ENCODE measurements at places on chromosomes 1 and 21.

GRCh38 chr1:96308314-96308713 is 413.3 kb upstream of the PTBP2 start:
- no peak for DNase-seq

- no peak for DNase-seq
Observed at GRCh38 chr1:3436901-3437300, 17.6 kb upstream of the ARHGEF16 start.

- DNase-seq, result no peak
Observed at GRCh38 chr1:116388122-116388521, 15.1 kb downstream of the ATP1A1 start.

GRCh38 chr21:35159881-35160280 is 110.8 kb upstream of the RUNX1 start:
- peak; percentile 7 for DNase-seq

DNA sequence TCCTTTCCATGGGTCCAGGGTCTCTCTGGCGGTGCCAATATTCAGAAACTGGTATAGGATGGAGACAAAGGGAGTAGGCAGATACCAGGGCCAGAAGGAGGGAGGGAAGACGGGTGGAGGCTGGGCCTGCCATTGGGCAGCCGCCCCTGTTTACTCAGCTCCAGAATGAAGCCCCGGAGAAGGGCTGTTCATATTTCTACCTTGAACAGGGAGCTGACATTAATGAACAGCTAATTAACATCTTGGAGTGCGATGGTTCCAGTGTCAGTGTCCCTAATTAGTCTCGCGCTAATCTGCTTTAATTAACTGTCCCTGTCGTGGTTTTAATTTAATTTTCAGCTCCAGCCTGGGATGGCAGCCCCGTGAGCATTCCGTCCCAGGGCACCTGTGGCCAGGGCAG is 113.8 kb downstream of the EPHB2 start:
- no peak for DNase-seq

DNA sequence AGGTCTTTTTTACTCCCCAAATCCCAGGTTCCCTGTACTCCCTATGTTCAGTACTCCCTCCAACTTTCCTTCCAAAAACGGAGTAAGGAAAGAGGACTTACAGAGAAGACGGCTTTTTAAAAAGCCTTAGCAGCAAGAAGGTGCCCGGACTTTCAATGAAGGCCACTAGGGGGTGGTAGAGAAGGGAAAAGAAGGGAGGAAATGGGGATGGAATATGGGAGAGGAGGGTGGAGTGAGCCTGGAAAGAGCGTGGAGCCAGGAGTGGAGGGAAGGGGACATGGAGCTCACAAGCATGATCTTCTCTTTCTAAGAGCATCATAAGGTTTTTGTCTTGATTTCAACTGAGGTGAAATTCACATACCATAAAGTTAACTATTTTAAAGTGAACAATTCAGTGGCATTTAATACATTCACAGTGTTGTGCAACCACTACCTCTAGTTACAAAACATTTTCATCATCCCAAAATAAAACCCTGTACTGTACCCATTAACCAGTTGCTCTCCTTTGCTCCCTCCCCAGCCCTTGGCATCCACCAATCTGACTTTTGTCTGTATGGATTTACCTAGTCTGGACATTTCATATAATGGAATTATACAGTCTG is 129.9 kb downstream of the ZNF281 start:
- DNase-seq, result peak; percentile 60

- DNase-seq, result no peak
Observed at GRCh38 chr1:43572538-43572937, 41.9 kb downstream of the PTPRF start.

DNA sequence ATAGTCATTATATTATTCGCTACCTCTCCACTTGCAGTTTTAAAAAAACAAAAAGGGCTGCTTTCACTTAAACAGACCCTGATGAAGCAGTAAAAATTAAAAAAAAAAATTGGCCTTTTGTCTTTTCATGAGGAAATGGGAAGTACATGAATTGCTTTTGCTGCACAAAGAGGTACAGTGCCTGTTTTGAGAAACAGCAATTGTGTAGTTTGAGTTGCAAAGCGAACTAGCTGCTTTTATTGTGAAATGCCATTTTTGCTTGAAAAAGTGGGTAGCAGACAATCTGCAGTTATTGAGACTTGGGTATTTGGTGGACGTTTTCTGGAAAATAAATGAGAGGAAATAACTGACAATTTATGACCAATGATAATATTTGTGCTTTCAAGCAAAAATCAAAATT is 7.0 kb downstream of the DIP2A start:
- no peak for DNase-seq

DNA sequence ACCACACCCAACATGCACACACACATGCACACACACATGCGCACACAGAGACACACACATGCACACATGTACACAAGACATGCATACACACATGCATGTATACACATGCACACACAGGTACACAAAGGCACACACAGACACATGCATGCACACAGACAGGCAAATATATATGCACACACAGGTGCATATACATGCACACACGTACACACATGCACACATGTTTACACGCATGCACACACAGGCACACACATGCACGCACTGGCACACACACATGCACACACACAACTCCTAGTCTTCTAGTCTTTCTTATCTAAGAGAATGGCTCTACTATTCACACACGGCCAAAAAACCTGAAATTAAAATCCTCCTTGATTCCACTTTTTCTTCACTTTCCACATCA is 222.7 kb upstream of the PLD5 start:
- no peak for DNase-seq

- DNase-seq, result no peak
Observed at GRCh38 chr1:182861994-182862393, 22.8 kb downstream of the DHX9 start.

DNA sequence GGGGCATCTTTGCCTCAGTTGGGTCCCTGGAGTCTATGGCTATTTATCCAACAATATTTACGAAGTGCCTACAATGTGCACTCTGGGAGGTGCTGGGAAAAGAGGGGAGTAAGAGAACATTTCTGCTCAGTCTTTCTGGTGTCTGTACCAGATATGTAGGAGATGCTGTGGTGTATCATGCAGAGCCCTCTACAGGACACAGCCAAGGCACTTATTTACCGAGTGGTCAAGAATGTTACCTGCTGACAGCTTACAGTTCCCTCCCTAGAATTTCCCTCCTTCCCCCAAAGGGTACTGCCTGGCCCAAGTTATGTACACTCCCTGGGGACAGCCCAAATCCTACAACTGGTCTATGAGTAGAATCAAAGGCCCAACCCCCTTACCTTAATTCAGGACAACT is 177.7 kb downstream of the C1orf94 start:
- DNase-seq, result no peak

- DNase-seq, result no peak
Observed at GRCh38 chr1:79638382-79638781, 631.9 kb upstream of the ADGRL4 start.

- DNase-seq, result no peak
Observed at GRCh38 chr1:203996126-203996525, 76.8 kb upstream of the SOX13 start.

DNA sequence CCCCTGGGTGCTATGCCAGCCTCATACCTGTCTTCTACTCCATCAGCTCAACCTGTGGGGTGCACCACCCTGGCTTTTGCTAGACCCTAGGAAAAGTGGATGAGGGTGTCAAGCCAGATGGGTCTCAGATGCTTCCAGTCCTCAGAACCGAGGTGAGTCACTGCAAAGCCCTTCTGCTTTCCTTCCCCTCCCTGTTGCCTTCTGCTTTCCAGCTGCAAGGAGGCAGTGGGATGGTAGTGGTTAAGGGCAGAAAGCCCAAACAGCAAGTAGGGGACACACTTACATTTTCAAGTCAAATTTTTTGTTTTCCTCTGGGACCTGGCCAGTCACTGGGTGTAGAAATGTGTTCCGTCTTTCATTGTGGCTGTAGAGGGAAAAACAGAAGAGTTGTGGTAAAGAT is 60.7 kb upstream of the GOLT1A start:
- DNase-seq, result no peak

- no peak for DNase-seq
Observed at GRCh38 chr1:246954126-246954525, 22.4 kb upstream of the AHCTF1 start.

DNA sequence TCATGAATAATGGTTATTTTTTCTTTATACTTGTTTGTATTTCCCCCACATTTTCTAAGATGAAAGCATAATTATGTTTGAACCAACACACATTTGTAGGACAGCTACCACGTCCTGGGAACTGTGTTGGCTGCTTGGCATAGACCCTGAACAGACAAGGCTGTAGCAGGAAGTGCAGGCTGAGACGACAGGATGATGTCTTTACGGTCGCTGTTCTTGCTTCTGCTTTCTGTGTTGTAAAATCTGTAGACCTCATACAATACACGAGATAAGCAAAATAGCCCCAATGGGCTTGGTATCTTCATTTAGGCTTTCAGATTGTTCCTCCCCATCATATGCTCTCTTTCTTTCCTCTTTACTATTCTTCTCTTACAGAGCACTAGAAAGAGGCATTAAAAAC is 23.3 kb upstream of the OTUD3 start:
- DNase-seq, result no peak

DNA sequence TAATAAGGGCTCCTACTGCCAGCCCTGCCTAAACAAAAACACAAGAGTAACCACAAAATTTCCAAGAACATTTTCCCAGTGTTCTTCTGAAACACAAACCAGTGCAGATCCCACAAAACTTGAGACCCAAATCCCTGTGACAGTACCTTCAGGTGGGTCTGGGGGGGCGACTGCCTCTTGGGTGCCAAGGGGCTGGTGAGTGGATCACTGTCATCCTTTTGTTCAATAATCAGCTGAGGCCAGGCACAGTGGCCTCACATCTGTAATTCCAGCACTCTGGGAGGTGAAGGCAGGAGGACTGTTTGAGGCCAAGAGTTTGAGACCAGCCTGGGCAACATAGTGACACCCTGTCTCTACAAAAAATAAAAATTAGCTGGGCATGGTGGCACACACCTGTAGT is 87.6 kb downstream of the GLIS1 start:
- no peak for DNase-seq

- no peak for DNase-seq
Observed at GRCh38 chr1:206465951-206466350, 4.3 kb upstream of the IKBKE start.

GRCh38 chr1:215786997-215787396 is 219.9 kb downstream of the KCTD3 start:
- peak; percentile 6 for DNase-seq

GRCh38 chr1:49424782-49425181 is 599.0 kb downstream of the AGBL4 start:
- DNase-seq, result no peak

DNA sequence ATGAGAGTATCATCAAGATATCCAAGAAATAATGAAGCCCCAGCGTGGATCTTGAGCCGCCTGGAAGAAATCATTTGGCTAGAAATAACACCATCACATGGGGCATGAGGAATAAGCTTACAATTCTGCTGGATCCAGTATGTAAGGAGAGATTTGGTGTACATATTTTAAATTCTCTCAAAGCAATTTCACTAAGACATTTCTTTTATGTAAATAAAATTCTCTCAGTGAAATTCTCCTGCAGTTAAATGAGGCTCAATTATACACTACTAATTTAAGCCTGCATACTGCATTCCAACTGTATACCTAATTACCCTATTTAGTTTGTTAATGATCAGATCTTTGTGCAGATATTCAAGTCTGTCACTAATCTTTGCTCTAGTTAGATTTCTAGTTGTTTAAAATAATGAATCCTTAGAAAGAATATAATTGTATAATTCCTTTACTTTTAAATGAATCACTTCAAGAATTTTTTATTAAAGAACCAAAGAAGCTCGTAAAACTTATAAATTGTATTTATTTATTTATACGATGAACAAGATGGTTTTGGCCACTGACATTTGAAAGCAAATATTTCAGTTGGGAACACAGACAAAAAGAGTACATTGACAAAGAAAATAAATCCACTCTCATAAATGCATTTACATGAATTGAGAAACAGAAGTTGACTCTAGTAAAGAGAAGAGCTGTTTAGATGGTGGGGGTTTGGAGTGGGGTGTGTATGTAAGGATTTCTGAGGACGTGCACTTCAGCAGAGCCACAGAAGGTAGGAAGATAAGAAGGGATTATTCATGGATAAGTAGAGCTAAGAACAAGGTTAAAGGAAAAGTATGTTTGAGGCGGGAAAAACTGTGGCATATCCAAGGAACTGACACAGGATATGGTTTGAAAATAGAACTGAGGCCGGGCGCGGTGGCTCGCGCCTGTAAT is 466.8 kb downstream of the DSCAM start:
- DNase-seq, result no peak

- no peak for DNase-seq
Observed at GRCh38 chr1:11429226-11429625, 49.7 kb upstream of the DISP3 start.

GRCh38 chr1:2174348-2175054 is 20.1 kb downstream of the FAAP20 start:
- peak; percentile 52 for DNase-seq

GRCh38 chr1:22041505-22041904 is 11.0 kb upstream of the CDC42 start:
- DNase-seq, result no peak

- DNase-seq, result peak; percentile 73
Observed at GRCh38 chr1:169874229-169874628, 19.5 kb downstream of the SCYL3 start.

DNA sequence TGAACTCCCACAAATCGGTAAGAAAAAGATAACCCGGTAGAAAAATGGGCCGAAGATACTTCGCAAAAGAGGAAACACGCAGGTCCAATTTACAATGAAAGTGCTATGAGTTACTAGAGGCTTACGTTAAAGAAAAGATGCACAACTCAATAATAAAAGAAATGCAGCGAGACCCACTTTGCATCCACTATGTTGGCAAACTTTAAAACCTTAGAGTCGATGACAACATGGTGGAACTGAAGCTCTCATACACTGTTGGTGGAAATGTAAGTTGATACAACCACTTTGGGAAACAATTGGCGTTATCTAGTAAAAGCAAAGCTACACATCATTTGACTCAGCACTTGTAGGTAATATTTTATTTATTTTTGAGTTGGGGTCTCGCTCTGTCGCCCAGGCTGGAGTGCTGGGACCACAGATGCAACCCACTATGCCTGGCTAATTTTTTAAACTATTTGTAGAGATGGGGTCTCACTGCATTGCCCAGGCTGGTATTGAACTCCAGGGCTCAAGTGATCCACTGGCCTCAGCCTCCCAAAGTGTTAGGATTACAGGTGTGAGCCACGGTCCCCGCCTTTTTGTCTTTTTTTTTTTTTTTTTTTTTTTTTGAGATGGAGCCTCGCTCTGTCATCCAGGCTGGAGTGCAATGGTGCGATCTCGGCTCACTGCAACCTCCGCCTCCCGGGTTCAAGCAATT is 696 bp upstream of the GPATCH3 start:
- no peak for DNase-seq

DNA sequence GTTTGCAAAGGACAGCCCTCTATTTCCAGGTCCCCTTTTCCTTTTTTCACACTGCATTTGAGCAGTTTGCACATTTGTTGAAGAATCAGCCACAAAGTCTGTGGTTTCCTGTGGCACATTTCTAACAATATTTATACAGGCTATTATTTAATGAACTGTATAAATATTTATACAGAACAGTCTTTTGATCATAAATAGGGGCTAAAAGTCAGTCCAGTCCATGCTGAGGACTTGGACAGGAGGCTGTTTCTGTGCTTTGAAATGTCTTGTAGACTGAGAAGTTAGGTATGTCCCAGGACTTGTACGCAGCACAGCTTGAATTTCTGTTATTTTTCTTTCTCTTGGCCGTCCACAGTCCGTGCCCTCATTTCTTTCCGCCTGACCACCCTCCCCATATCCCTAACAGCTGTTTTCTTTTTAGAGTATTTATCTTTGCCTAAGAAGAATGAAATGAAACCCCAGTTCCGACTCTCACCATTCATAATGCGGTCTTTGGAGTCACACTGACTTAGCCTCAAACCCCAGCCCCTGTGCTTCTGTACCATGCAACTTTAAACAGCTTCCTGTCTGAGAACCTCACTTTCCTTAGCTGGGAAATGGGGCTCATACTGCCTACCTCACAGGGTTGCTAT is 19.7 kb downstream of the FGGY start:
- DNase-seq, result peak; percentile 15
